Activated CD8-positive, alpha-beta T cell treated with anti-CD3 and anti-CD28 coated beads for 36 hours (primary cell): ENCODE measurements at places on chromosomes 16 and 17. TPM values are rescaled to one million over a fixed set of nuclear protein-coding genes. Genes with fewer than 3 reads are reported as not detected.

Gene SPATA32
- 0.27 TPM for total RNA-seq

Gene TNK1
- 6.8 TPM for total RNA-seq

Gene CASKIN1
- 4.4 TPM for total RNA-seq

Gene G6PC1
- not detected for total RNA-seq

Gene CCL1
- total RNA-seq: not detected

Gene SEZ6L2
- total RNA-seq: 0.11 TPM

Gene CARD14
- total RNA-seq: 0.50 TPM

Gene ZFPM1
- total RNA-seq: 18.0 TPM

Gene TNP2
- not detected for total RNA-seq

- H3K36me3 ChIP-seq: peaks cover 1% of the 10 kb centered on the region
- H3K4me1 ChIP-seq: no peaks in the 10 kb centered on the region
- H3K27ac ChIP-seq: no peak overlapping the region
- no peak for DNase-seq
Observed at GRCh38 chr17:29836643-29837042, 93.4 kb downstream of the SSH2 start.

DNA sequence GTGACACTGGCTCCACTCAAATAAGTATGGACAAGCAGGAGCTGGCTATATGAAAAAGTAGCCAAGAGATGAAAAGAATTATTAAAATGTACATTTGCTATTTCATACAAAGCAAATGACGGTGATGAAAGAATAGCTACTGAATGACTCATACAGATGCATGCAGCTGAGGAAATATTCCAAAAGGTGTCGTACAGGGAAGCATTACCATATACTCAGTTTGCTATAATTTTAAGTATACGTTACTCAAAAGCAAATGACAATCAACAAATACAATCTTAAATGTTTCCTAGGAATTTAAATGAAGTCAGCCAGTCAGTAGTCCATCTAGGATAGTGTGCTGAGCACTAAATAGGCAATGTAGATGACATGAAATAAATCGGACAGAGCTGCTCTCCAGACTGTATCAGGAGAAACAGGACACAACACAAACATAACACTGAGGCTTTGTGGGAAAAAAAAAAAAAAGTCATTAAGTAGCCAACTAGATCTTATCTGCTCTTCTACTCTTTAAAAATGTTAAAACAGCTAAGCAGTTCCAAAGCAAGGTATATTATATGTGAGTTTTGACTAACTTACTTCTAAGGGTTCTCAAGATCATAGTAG, 65.0 kb downstream of the NCOR1 start:
- H3K27ac ChIP-seq: no peak overlapping the region
- H3K4me3 ChIP-seq: no peak overlapping the region
- DNase-seq: no peak

DNA sequence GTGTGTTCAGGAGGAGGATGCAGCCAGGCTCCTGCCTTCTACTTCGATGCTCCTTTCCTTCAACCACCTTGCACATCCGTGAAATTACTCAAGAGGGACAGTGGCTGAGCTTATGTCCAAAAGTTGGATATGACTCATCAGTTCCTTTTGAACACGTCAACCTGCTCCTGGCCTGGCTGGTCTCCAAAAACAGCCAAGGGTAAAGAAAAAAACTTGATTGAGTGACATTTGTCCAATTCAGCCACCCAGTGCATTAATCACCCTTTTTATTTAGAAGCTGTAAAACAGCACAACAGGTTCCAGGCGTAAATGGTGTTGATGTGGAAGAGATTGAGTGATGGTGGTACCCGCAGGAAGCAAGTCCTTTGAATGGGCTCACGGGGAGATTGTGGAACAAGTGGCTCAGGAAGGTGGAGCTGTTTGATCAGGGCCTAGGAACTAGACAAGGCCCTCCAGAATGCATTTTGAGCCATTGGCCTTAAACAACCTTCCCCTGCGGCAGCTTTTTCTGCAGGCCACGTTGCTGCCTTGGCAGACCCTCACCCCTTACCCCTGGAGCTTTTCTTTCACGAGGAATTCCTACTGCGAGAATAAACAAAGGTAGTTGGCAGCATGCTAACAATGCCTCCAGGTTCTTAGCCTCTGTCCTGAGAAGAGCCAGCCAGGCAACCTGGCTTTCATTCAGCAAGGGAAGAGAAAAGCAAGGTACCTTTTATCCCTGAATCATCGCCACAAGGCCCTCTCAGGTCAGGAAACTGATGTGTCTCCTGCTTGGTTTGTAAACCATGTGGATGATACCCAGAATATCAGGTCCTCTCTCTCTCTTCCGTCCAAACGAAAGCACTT, 173.3 kb upstream of the CACNG5 start:
- no peaks in the 10 kb centered on the region for H3K27me3 ChIP-seq
- peaks cover 54% of the 10 kb centered on the region for H3K36me3 ChIP-seq
- peak; percentile 17 for DNase-seq

DNA sequence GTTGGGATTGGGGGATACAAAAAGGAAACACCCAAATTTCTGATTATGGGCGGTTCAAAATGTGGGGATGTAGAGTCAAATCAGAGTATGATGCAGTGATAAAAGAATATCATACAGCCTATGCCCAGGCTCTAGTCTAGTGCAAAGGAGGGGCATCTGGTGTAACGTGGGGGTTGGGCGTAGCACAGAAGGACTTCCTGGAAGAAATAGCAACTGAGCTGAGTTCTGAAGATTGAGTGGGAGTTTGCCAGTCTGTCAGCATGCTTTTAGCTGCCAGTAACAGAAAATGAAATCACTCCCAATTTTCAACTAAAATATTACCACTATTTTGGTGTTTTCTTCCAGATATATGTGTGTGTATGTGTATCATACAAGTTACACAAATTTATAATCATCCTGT, 196.9 kb downstream of the SPECC1 start:
- H3K36me3 ChIP-seq: no peaks in the 10 kb centered on the region
- no peak overlapping the region for H3K4me3 ChIP-seq
- DNase-seq: peak; percentile 78
- H3K27ac ChIP-seq: peak overlapping the region; percentile 23
- H3K27me3 ChIP-seq: no peaks in the 10 kb centered on the region

DNA sequence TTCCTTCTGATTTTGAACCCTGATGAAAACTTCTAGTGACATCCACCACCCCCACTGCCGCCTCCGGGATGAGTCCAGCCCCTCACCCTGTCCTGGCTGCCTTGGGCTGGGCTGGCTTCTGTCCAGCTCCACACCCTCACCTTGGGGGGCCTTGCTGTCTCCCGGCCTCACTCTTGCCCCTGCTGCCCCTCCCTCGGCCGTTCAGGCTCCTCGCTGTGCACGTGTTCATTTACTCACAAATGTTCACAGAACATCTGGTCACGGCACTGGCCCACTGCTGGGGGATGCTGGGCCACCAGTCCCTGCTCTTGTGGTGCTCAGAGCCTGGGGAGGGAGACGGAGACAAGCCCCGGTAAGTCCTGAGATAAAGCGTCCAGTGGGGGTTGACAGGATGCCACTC, 40.6 kb downstream of the PRMT7 start:
- peaks cover 73% of the 10 kb centered on the region for H3K36me3 ChIP-seq
- H3K4me1 ChIP-seq: peaks cover 21% of the 10 kb centered on the region
- no peak overlapping the region for H3K27ac ChIP-seq
- no peak for DNase-seq
- no peak overlapping the region for H3K4me3 ChIP-seq

GRCh38 chr16:85112364-85112763, at the start of gene CIBAR2:
CIBAR2 (minus strand) TSS chr16:85112472; CDS start chr16:85112352, 120 bp downstream.
- DNase-seq: no peak
- no peaks in the 10 kb centered on the region for H3K36me3 ChIP-seq
- no peaks in the 10 kb centered on the region for H3K27me3 ChIP-seq
- no peak within 1 kb of the TSS for H3K27ac ChIP-seq
- H3K4me1 ChIP-seq: peaks cover 11% of the 10 kb centered on the region

DNA sequence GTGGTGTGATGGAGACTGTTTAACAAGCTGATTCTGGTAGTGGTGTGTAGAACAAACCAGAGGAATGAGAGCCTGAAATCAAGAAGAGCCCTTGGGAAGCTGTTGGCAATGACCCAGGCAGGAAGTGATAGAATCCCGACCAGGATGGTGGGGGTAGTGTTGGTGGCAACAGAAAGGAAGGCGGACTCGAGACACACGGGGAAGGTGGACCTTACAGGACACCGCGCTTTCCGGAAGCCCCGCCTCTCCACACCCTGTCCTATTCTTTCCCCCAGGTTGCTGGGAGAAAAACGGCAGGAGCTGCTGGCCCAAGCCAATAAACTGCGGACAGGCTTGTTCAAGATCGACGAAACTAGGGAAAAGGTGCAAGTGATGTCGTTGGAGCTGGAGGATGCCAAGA, 30.0 kb upstream of the KDM6B start:
- DNase-seq: no peak
- no peaks in the 10 kb centered on the region for H3K36me3 ChIP-seq
- H3K27me3 ChIP-seq: peaks cover 7% of the 10 kb centered on the region
- H3K27ac ChIP-seq: no peak overlapping the region

- no peaks in the 10 kb centered on the region for H3K27me3 ChIP-seq
- no peaks in the 10 kb centered on the region for H3K36me3 ChIP-seq
- H3K27ac ChIP-seq: no peak overlapping the region
- H3K4me1 ChIP-seq: no peaks in the 10 kb centered on the region
Observed at GRCh38 chr16:62225675-62226074, 189.4 kb upstream of the CDH8 start.

DNA sequence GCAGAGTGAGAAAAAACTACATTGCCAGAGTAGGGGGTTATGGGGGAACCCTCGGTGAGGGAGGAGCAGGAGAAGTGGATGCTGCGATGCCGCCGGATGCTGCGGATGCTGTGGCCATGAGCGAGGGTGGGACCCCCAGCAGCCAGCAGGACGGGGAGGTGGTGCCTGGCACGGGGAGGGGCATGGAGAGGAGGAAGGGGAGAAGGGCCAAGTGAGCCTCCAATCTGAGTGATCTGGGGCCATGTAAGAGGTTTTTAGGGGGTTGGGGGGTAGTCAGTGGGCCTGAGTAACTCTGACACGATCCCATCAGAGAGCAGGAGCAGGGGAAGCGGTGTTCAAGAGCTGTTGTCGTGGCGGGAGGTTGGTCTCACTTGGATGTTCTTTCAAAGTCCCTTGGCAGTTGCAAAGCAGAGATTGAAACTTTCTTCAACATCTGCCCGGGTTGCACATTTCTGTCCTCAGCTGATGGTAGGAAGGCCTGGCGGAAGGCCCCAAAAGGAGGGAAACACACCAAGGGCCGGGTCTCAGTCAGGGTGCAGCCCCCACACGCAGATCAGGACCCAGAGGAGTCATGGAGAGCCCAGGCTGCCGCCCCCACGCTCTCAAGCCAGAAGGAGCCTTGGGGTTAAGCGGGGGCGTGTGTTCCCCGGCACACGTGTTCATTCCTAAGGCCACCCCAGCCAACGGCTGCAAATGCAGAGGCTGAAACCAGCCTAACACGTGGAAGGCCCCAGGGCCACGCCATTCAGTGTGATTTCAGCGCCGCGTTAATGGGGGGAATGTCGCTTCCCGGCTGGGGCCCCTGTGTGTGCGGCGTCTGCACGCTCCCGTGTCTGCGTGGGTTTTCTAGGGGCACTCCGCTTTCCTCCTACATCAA, 81.7 kb downstream of the ZDHHC7 start:
- no peak overlapping the region for H3K4me3 ChIP-seq
- no peaks in the 10 kb centered on the region for H3K27me3 ChIP-seq
- H3K4me1 ChIP-seq: no peaks in the 10 kb centered on the region
- no peaks in the 10 kb centered on the region for H3K36me3 ChIP-seq
- peak; percentile 34 for DNase-seq
- peak overlapping the region; percentile 41 for H3K27ac ChIP-seq

DNA sequence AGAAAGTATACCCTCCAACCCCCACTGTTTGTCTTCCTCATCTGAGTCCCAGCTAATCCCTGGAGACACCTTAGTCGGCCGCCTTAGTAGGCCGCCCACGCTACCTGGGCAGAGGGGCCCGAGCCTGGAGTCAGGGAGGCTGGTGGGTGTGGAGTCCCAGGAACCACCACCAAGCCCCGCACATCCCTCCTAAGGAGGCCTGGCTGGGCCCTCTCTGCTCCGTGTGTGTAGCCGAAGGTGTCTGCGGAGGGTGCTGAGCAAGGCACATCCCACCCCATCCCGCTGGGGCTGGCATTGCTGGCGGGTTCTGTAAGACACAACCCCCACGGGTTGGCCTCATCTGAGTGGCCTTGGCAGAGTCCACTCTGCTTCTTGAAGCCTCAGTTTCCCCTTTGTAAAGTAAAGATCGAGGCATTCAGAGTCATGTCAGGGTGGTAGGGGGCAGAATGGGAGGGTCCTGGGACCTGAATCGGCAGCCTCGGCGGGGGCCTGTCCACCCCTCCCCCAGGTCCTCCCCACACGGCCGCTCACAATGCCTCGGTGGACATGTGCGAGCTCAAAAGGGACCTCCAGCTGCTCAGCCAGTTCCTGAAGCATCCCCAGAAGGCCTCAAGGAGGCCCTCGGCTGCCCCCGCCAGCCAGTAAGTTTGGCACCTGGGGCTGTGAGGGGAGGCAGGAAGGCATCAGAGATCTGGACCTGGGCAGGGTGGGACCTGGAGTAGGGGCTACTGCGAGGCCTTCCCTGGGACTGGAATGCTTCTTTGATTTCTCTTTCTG, 15.2 kb upstream of the ADGRG3 start:
- H3K4me3 ChIP-seq: no peak overlapping the region
- no peaks in the 10 kb centered on the region for H3K27me3 ChIP-seq
- peaks cover 25% of the 10 kb centered on the region for H3K4me1 ChIP-seq
- no peaks in the 10 kb centered on the region for H3K36me3 ChIP-seq
- H3K27ac ChIP-seq: no peak overlapping the region

- H3K4me3 ChIP-seq: no peak overlapping the region
- H3K27me3 ChIP-seq: no peaks in the 10 kb centered on the region
- peaks cover 17% of the 10 kb centered on the region for H3K4me1 ChIP-seq
- H3K36me3 ChIP-seq: peaks cover 20% of the 10 kb centered on the region
Observed at GRCh38 chr17:4234401-4234800, 29.4 kb downstream of the ANKFY1 start.
